ENCODE measurements at places on chromosomes 6 and 20. TPM values are rescaled to one million over a fixed set of nuclear protein-coding genes. Genes with fewer than 3 reads are reported as not detected.

The TP53TG5 gene
- total RNA-seq: not detected

The IL17F gene
- not detected for total RNA-seq

The GPR63 gene
- 8.7 TPM for total RNA-seq

The GPLD1 gene
- 0.23 TPM for total RNA-seq

The TMEM170B gene
- total RNA-seq: 1.0 TPM

The ABCF1 gene
- total RNA-seq: 74.7 TPM

The PLCB4 gene
- total RNA-seq: 0.47 TPM

The FOXF2 gene
- total RNA-seq: 3.7 TPM

The SASH1 gene
- total RNA-seq: 33.8 TPM

DNA sequence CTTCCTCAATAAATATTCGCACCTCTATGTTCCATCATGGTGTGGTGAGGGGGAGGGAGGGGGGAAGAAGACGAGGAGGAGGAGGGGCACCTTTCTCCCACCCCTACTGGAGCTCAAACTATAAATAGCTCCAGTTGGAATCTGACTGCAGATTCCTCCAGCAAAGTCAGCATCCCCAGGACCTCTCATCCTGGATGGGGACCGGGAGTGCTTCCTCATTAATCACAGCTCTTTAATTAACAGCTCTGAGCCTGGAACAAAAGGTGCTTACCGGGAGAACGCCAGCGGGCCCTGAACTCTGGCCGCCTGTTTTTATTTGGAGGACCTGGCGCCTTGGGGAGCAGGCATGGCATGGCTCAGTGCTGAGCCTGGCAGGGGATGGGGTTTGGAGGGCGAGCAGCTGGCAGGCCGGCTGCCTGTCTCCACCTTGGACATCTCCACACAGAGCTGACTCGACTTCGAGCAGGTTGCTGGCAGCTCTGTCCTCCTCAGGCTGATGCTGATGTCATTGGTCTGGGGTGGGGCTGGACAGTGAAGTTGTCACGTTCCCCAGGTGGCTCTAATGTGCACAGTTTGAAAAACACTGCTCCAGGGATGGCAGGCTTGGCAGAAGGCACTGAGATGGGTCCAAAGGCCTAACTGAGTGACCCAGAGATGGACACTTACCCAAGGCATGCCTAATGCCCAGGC, 180.4 kb downstream of the DHX35 start:
- peaks cover 4% of the 10 kb centered on the region for H3K27me3 ChIP-seq
- no peaks in the 10 kb centered on the region for H3K36me3 ChIP-seq
- DNase-seq: no peak
- H3K4me3 ChIP-seq: no peak overlapping the region

DNA sequence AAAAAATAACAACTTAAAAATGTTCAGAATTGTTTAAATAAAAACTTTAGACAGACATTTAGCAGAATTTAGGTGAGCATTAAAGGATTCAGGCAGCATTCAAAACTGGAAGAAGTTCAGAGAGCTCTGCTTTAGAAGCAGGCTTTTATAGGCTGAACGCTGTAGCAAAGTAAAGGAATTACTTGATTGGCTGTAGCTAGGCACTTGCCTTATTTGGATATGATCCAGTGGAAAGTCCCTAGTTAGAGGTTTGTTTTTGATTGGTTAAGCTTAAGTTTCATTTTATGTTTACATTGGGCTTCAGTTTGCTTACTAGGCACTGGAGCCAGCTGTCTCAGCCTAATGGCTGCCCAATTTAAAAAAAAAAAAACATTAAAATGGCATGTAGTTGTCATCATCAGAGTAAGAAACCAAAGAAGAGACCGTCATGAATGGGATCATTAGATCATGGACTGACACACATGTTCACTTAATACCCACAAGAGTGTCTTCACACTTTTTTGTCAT, 65.1 kb downstream of the CBFA2T2 start:
- no peaks in the 10 kb centered on the region for H3K36me3 ChIP-seq
- DNase-seq: peak; percentile 93
- H3K27me3 ChIP-seq: no peaks in the 10 kb centered on the region
- peaks cover 23% of the 10 kb centered on the region for H3K4me1 ChIP-seq
- H3K27ac ChIP-seq: no peak overlapping the region

DNA sequence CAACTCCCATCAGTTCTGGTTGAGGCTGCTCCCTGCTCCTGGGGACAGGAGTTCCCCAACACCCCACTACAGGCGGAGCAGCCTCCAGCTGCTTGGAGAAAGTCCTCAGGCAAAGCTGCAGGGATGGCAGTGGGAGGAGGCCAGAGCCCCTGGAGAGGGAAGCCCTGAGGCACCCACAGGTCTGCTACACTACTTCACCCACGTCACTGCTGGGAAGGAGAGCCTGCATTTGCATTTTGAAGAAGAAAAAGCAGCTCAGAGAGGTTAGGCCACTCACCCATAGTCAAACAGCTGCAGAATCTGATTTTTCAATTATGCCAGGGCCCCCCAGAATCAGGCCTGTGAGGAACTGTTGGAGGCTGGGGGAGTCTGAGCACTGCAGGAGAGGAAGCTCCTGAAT, 17.2 kb downstream of the BFSP1 start:
- no peaks in the 10 kb centered on the region for H3K4me1 ChIP-seq
- no peaks in the 10 kb centered on the region for H3K27me3 ChIP-seq
- DNase-seq: no peak

DNA sequence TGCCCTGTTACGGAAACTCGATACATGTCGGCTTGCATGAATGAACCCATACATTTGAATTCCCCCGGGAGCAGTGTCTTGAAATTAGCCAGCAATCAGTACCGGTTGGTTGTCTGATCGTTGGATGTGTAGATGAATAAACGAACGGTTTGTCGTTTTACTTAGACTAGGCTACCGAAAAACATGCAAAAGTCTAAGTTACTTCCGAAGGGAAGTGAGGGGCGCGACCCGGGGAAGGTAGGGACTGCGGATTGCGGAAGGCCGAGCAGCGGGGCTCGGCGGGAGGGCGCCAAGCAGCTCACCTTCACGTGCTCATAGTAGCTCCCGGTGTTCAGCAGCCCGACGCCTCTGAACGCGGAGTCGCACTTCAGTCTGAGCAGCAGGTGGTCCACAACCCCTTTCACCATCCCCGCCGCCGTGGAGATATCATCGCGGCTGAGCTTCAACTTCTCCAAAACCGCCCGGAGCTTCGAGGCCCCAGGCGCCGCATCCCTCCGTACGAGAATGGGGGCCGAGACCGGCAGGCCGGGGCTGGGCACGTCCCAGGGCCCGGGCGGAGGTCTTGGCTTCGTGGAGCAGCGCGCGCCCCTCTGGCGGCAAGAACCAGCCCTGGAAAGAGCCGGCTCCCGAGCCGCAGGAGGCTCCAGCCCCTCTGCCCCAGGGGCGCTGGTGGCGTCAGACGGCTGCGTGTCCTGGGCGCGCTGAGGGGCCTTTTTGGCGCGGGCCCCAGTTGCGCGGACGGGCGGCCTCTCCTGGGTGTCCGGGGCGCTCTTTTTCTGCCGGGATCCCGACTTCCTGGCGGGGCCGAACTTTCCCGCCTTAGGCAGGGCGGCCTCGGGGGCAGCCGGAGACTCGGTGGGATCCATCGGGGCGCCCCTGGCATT, 632 bp downstream of the CGAS start:
- DNase-seq: peak; percentile 30
- H3K27ac ChIP-seq: peak overlapping the region; percentile 93
- H3K4me3 ChIP-seq: peak overlapping the region; percentile 72
- H3K36me3 ChIP-seq: no peaks in the 10 kb centered on the region
- no peaks in the 10 kb centered on the region for H3K4me1 ChIP-seq

DNA sequence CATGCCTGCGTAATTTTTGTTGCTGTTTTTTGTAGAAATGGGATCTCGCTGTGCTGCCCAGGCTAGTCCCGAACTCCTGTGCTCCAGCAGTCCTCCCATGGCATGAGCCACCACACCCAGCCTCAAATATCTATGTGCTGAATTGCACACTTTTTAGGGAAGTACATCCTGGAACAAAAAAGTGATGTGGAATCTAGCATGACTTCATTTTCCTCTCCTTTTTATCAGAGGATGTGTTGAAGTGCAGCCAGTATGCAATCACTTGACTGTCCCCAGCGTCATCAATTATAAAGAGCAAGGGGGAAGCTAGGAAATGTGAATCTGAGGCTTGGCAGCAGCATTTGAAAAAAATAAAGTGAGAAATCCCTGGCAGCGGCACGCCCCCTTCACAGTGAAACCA, 6.4 kb upstream of the EXOC2 start:
- H3K27me3 ChIP-seq: no peaks in the 10 kb centered on the region
- DNase-seq: no peak
- H3K4me1 ChIP-seq: no peaks in the 10 kb centered on the region
- H3K36me3 ChIP-seq: no peaks in the 10 kb centered on the region

DNA sequence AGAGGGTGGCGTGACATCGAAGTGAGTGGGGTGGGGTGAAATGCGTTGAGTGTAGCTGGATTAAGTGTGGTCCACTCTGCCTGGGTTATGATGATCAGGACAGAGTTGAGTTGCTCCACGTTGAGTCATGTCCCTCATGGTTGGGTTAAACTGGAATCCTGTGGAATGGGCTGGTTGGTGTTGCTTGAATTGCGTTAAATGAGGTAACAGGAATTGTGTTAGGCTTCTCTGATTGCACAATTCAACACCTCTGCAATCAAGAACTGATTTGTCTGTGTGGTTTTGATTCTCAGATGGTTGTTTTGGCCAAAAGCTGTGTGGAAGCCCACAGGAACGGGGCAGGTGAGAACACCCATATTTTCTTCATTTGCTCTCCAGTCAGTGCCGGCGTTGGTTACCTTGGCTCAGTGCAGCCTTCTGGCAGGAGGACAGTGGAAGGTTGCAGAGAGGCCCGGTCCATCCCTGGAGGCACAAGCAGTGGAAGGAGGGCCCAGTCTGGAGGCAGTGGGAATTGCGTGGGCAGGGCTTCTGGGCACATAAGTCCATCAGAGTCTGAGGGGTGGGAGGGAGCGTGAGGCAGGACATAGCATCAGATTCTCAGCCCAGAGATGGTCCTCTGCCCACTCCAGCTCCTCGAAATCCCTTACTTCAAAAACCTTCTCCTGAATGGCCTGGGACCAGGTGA, 11.6 kb downstream of the NOTCH4 start:
- H3K4me1 ChIP-seq: no peaks in the 10 kb centered on the region
- H3K27me3 ChIP-seq: no peaks in the 10 kb centered on the region
- H3K27ac ChIP-seq: no peak overlapping the region
- no peak for DNase-seq
- no peaks in the 10 kb centered on the region for H3K36me3 ChIP-seq

DNA sequence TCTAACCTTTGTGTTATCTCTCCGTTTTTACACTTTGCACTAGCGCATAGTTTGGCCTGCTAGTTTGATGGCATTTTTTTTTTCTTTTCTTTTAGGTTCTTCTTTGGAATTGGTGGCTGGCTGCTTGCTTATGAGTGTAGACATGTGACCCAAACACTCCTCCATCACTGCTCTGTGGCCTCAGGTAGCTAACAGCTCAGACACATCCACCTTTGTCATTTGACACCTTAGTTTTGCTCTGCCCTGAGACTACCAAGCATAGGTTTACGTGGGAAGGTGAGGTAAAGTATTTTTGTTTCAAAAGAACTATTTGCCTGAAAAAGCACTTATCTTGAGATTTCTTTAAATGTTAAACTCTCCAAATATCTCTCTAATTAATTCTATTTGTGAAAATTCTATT, 368.4 kb upstream of the MAP3K7 start:
- no peak overlapping the region for H3K4me3 ChIP-seq
- H3K36me3 ChIP-seq: no peaks in the 10 kb centered on the region
- no peaks in the 10 kb centered on the region for H3K4me1 ChIP-seq
- no peak for DNase-seq

DNA sequence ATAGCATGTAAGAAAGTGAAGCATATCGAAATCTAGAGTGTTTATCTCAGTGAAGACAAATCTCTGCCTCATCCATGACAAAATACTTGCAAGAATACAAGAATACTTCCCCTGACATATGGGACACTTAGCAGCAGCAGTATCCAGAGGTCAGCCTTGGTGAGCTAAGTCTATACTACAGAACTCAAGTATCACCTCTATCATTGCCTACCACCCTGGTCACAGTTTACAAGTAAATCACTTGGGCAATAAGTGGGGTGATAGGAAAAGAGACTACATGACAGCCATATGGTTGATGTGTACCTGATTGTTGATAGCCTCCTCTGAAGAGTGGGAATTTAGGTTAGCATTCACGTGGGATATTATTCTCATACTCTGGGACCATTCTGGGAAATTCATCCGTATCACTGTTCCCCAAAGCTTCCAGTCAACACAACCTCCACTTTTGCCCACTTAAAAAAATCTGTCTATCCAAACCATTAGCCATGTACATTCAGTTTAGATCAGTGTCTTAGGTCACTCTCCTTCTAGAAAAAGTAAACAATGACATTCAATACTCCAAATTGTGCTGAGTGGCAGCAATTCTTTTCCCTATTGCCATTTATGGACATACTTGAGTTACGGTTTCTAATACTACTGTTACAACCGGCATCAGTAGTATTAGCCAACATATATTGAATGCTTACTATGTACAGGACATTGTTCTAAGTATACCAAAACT, 118.2 kb upstream of the PRSS16 start:
- no peak for DNase-seq
- H3K4me1 ChIP-seq: no peaks in the 10 kb centered on the region
- H3K27ac ChIP-seq: no peak overlapping the region
- no peaks in the 10 kb centered on the region for H3K27me3 ChIP-seq
- H3K4me3 ChIP-seq: no peak overlapping the region
- 0 out of 2 replicates have a peak, but pooled peaks cover 2% of the 10 kb centered on the region for H3K36me3 ChIP-seq

- H3K36me3 ChIP-seq: no peaks in the 10 kb centered on the region
- peaks cover 20% of the 10 kb centered on the region for H3K27me3 ChIP-seq
- no peak overlapping the region for H3K27ac ChIP-seq
- no peak overlapping the region for H3K4me3 ChIP-seq
Measured at GRCh38 chr20:60200305-60200918, 242.2 kb downstream of the CDH26 start.
